ENCODE measurements at places on chromosomes 11 and 22.

GRCh38 chr11:65077451-65077850, 6.4 kb downstream of the CDCA5 start:
- peak; percentile 46 for ATAC-seq

DNA sequence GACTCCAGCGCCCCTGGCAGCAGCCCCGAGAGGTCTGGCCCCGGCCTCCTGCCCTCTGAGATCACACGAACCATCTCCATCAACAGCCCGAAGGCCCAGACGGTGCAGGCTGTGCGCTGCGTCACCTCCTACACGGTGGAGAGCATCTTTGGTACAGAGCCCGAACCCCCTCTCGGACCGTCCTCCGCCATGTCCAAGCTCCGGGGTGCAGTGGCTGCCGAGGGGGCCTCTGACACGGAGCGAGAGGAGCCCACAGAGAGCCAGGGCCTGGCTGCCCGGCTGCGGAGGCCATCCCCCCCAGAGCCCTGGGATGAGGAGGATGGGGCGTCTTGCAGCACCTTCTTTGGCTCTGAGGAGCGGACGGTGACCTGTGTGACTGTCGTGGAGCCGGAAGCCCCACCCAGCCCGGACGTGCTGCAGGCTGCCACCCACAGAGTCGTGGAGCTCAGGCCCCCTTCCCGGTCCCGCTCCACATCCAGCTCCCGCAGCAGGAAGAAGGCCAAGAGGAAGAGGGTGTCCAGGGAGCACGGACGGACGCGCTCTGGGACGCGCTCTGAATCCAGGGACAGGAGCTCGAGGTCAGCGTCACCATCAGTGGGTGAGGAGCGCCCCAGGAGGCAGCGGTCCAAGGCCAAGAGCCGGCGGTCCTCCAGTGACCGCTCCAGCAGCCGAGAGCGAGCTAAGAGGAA, 7.6 kb downstream of the IRF7 start:
- peak; percentile 8 for ATAC-seq

GRCh38 chr11:59630493-59630892, 14.9 kb upstream of the OSBP start:
- ATAC-seq = no peak

DNA sequence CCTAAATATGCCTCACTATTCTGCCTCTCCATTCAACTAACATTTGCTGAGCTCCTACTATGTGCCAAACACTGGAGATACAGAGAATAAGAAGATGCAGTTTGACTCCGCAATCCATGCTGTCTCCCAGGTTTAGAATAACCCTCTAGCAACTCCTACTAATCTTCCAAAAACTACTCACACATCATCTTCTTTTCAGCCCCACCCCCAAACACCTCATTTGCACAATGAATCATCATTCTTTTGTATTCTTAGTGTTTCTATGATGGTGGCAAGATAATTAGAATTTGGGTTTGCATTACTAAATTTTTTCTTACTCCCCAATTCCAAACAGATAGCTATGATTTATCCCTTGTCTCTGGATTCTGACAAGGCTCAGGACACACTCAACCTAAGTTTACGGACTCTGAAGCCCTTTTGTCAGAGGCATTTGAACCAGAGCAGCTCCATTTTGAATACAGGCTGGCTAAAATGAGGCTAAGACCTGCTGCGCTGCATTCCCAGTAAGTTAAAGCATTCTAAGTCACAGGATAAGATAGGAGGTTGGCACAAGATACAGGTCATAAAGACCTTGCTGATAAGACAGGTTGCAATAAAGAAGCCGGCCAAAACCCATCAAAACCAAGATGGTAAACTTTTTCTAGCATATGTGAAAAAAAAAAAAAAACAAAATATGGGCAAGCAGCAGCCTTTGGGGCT, 1038.9 kb downstream of the DLG2 start:
- ATAC-seq = no peak

GRCh38 chr11:99069856-99070444, 49.2 kb downstream of the CNTN5 start:
- no peak for ATAC-seq

- peak; percentile 92 for ATAC-seq
These were observed 85.0 kb upstream of the PLET1 start for GRCh38 chr11:112345706-112346105.

DNA sequence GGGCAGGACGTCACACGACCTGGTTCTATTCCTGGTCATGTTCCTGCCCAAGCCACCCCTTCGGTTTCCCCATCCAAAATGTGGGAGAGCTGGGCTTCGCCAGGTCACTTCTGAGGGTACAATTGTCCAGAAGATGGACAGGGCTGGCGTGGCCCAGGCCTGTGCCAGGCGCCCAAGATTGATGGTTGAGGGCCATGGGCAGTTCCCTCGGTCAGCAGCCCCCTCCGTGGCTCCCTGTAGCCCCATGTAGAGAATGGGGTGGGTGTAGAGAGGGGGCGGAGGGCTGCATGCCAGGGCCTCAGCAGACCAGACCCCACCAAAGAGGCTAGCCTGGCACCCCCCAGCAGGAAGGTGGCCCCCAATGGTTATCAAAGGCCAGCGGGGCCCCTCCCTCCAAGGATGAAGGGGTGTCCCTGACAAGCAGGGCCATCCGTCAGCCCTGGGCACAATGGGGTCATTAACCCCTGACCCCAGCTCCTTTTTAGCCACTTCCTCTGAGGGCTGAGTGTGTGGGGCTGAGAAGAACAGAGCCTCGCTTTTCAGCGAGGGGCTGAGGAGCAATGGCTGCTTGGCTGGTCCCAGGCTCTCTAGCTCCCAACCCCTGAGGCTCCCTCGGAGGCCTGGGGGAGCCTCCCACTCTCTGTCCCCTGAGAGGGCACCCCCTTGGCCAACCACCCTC, 11.0 kb upstream of the PICK1 start:
- ATAC-seq = no peak

DNA sequence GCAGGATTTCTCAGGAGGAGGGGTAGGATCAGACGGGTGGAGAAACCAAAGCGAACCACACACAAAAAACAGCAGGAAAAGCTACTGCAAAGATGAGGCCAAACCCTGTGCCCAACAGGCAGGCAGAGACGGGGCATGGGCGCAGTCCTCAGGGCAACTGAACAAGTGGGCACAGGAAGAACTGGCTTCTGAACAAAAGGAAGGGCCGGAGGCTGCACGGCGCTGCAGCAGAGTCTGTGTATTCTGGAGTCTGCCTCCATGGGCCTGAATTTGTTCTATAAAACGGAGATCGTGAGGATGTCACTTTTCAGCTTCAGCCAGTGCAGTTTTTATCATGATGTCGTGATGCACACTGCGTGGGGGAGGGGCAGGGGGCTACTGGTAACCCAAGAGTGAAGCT, 1026.0 kb downstream of the TBC1D22A start:
- ATAC-seq = no peak

GRCh38 chr11:85377901-85378300, 249.2 kb downstream of the DLG2 start:
- ATAC-seq = no peak

DNA sequence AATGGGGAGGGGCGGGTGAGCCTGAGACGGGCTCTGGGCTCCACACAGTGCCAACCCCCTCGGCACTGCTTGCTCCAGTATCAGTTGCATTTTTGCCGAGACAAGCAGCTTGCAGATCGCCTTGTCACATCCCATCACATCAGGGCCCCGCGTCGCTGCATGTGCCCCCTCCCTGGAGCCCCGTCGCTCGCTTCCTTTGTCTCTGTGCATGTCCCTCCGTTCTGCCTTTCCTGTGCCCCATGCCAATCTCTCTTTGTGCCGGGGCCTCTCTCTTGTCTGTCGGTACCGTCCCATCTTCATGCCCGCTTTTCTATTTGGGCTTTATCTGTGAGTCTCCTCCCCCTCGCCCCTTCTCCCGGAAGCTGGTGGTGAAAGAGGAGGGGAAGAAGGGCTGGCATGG, 202.2 kb downstream of the CEP164 start:
- ATAC-seq = peak; percentile 24

- ATAC-seq = no peak
These were observed 1707.6 kb upstream of the RAG2 start for GRCh38 chr11:38305682-38306081.

DNA sequence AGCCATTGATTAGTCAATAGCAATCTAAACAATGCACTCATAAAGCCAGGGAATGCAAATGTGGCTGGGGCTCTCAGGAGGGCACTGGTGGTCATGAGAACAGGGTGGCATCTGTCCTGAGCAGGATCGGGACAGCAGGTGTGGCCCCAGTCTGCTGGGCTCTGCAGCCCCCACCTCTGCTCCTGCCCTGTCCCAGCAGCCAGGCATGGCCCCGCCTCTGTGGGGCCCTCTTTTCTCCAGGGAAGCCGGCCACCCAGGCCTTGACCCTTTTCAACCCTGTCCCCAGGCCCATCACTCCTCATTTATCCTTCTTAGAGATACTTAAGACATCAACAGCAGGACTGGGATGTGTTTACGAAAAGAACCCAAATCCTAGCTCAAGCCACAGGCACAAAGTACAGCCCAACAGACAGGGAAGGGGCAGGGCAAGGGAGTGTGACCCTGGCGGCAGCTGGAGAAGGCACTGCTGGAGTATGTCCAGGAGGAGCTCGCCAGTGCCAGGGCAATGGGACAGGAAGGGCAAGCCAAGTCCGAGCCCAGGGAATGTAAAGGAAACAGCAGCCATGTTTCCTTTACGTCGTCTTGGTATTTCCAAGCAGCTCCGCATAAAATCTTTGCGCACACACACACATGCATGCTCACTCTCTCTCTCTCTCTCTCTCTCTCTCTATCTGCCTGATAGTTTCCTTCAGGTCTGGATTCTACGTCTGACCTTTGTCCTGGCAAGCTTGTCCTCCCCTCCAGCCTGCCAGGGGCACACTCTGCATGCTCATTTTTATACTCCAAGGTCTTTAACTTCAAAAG, 59.9 kb downstream of the DGCR2 start:
- no peak for ATAC-seq

DNA sequence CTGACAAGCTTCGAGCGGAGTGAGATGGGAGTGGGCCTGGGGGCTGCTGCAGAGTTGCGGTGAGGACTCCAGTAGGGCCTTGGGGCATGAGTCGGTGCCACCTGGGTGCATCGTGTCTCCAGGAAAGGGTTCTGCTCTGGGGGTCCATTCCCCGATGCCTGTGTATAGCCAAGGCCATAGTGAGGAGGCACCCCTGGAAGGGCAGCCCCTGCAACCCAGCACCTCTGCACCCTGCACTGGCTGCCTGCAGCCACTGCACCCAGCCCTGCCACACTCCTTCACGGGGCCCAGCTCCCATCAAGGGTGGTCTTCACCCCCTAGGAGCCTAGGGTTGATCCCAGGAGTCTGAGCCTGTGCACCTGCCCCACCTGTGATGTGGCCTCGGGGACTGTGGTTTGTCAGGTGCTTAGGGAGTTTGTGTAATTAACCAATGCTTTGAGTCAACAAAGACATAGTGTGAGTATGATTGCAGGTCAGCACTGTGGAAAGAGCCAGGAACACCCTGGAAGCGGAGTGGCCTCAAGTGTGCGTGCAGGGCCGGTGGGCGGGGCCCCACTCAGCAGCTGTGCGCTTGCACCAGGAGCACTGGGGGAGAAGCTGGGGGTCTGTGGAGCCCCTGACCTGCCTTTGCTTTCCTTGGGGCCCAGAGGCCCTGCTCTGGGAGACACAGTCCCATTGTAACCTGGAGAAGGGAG, 1299.3 kb downstream of the BRD1 start:
- ATAC-seq = no peak

DNA sequence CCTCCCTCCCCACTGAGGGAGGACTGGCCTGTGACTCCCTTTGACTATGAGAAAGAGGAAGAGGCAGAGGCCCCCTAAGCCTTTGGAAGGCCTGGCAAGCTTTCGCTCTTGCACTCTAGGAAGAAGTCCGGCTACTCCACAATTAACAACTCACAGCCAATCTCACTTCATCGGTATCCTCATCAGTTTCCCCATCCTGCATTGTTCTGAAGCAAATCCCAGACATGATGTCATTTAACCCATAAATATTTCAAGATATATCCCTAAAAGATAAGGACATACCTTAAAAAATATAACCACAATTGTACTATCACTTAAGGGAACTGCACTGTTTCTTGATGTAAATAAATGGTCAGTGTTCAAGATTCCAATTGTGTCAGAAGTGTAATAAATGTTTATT, 63.1 kb downstream of the CWC15 start:
- no peak for ATAC-seq

GRCh38 chr11:104106136-104106754, 57.7 kb downstream of the PDGFD start:
- no peak for ATAC-seq

- ATAC-seq = no peak
These were observed 7.8 kb downstream of the CCDC90B start for GRCh38 chr11:83278351-83278750.

- ATAC-seq = no peak
These were observed at the start of gene CRYBB1 for GRCh38 chr22:26617271-26618199. Gene CRYBB1 (minus strand): TSS chr22:26618027. CDS start chr22:26616319, 1,708 bp downstream.

GRCh38 chr22:36110306-36110881, 50.2 kb downstream of the APOL3 start:
- no peak for ATAC-seq

GRCh38 chr11:117201658-117202305, 2.6 kb downstream of the TAGLN start:
- no peak for ATAC-seq

- ATAC-seq = no peak
These were observed 35.2 kb downstream of the IFT27 start for GRCh38 chr22:36740716-36741115.

- ATAC-seq = no peak
These were observed 8.3 kb downstream of the SRSF8 start for GRCh38 chr11:95074792-95075563.

DNA sequence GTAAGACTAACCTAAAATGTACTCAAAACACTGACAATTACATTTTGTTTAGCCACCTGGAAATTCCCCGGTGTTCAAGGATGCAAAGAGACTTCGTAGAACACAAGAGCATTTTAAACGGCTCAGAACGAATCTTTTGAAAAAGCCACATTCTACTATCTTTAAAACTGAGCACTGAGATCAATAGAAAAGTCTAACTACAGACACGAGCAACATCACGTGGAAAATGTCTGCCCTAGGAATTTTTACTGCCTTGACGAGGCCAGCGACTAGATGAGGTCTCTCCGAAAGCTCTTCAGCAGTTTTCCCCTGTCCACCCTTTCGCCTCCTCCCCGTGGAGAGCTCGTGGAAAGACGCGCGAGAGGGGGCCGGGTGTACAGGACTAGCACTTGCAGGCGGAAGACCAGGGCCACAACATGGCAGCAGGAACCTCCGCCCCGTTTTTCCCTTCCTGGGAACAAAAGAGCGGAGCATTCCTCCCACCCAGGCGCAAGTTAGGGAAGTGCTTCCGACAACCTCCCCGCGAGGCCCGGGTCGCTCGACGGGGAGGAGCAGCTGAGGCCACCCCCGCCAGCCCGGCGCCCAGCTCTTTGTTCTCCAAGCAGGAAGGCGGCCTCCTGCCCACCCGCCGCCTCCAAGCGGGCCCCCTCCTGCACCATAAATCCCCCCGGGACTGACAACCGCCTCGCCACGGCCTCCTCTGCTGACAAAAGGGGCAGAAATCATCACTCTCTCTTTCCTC, 1.1 kb downstream of the EIF4G2 start:
- peak; percentile 14 for ATAC-seq

DNA sequence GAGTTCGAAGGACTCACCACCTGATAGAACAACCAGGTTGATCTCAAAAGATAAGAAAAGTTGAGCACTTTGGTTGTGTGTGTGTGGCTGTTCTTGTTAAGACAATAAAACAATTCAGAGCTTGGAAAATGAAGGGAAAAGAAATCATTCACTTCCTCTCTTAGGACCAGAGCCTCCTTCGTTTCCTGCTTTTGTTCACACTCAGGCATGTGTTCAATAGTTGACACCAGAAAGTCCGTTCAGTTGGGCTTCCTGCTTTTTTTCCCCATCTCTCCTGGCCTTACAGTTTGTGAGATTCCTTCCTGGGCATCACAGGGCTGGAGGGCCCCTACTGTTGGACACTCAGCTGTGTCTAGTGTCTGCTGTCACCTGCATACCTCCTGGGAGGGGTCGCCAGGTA, 48.0 kb downstream of the TSPAN18 start:
- no peak for ATAC-seq

GRCh38 chr22:27541836-27542235, 259.7 kb downstream of the MN1 start:
- ATAC-seq = no peak

All from motor neuron (in vitro differentiated cells).